ENCODE measurements at places on chromosomes 1 and 21. TPM values are rescaled to one million over a fixed set of nuclear protein-coding genes. Genes with fewer than 3 reads are reported as not detected.

ASCL5 gene
- 0.15 TPM for polyA plus RNA-seq

NEGR1 gene
- polyA plus RNA-seq, result 4.8 TPM

DNA sequence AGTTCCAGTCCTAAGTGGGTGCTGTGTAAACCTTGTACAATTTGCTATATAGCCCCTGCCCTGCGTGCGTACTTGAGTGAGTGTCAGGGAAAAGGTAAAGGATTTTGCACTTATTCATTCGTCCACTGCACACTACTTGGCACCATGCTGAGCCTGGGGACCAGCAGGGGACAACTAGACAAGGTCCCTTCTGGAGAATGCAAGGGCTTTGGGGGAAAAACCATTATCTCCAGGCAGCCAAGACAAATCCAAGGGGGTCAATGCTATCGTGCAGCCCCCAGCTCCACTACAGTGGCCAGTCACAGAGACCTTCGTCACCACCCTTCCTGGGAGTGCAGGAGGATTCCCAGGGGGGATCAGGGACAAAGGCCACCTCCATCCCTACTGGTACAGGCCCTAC is 39.7 kb downstream of the MATN1 start:
- no peak for DNase-seq

OR10K1 gene
- not detected for polyA plus RNA-seq

DNA sequence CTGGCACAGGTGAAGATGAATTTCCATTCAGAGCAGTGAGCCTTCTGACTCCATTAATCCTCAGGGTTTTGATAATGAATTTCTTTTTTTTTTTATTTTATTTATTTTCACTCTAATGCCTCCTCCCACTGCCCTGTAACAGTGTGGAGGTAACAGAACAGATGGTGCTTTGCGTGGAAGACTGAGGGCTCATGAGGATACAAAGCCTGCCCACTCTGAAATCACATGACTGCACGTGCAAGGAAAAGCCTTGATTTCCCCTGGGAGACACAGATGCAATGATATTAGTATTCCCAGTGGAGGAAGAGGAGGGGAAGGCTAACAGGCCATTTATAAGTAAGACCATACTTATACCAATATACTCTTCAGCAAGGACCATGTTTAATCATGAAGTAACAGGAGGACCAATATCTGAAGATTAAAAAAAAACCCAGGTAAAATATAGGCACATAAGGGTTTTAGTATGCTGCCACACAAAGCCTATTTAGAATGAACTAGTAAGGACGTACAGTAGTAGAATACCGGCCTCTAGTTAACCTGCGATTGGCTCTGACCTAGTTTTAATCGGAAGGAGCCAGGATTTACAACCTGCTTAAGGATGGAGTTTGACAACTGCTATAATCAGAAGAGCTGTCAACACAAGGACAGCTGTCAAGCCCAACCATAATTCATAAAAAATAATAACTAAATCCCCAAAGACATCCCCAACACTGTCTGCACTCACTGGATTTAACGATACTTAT is 69.6 kb downstream of the LHX4 start:
- no peak for DNase-seq

DNA sequence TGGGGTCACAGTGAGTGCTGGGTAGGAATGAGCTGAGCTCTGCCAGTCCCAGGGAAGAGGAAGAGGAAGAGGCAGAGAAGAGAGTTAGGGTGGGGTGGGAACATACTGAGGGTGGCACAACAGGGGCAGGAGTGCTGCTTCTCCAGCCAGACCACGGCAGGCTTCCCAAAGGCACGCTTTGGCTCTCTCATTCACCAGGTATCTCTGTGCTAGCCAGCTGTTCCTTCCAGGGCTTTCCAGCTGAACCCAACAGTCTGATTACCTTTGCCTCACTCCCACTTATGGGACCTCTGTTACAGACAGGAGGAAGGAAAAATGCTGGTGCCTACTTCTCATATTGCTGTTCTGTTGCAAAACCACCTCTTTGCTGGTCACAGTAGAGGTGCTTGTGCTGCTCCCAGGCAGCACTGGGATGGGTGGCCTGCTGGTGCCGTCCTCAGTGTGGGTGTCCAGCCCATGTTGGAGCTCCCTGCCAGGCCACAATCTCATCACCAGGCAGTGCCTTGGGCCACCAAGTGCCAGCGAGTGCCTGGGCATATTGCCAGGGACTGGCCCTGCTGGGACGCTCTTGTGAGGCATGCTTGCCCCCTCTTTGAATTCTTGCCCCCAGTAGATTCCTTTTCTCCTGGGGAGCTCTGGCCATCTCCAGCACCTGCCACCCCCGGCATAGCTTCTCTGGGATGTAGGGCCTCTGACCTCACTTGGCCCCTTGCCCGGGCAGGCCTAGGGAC is 2.1 kb downstream of the ADORA1 start:
- DNase-seq, result no peak

GRCh38 chr1:244839656-244840055 is 4.2 kb downstream of the COX20 start:
- no peak for DNase-seq

- DNase-seq, result no peak
Measured at GRCh38 chr1:15428815-15429435, 9.3 kb upstream of the CTRC start.

DNA sequence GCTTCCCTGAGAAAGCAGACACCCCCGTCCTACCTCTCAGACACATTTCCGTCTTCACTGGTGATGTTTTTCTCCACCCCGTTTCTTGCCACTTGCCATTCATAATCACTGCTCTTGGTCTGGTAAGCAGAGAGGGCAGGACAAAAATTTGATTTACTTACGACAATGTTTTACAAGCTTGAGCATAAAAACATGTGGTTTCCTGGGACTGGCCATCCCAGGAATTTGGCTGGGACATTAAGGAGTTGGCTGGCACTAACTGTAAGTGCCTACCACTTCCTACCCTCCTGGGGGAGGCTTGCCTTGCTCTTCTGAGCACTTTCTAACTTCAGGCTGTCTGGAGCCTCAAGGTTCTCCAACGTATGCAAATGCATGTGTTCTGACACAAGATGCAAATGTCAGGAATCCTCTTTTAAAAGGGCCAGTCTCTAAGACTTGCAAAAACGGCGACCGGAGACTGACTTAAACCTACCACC is 24.2 kb downstream of the ZBTB18 start:
- DNase-seq, result no peak

PGBD5 gene
- 7.2 TPM for polyA plus RNA-seq

DNA sequence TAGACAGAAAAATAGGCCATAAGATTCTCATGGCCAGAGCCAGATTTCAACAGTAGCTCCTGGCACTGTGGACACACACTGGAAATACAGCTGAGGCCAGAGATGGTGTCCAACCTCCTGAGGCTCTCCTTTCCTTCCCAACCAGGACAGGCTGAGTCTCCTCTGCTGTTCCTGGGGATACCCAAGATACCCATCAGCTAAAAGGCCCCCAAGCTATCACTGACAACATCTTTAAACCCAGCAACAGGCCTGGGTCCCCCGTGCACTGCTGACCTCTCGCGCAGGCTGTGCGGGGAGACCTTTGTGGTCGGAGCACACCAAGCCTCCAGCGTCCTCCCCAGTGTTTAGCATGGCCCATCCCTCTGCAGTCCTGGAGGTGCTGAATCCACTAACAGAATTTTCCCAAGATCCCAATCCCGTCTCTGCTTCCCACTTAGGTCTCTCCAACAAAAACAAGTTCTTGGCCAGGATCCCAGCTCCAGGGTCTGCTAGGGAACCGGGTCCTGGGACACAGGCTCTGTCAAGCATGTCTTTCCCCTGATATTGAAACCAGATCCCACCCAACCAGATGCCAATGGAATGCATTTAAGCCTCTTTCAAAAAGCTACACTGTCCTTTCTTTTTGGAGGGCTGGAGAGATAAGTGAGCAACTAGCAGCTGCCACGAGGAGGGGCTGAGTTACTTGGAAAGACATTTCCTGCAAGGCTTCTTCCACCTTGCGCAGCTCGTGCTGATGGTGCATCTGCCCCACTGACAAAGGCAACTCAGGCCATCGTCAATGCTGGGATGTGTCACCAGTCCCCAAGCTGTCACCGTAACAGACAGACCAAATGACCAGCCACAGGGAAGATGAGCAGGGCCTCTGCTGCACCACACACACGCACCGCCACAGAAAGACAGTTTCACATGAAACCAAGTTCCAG is 73.2 kb downstream of the BCAR3 start:
- no peak for DNase-seq

GRCh38 chr1:89808441-89809117 is 12.3 kb upstream of the LRRC8D start:
- DNase-seq, result no peak

SYTL1 gene
- 6.7 TPM for polyA plus RNA-seq

DNA sequence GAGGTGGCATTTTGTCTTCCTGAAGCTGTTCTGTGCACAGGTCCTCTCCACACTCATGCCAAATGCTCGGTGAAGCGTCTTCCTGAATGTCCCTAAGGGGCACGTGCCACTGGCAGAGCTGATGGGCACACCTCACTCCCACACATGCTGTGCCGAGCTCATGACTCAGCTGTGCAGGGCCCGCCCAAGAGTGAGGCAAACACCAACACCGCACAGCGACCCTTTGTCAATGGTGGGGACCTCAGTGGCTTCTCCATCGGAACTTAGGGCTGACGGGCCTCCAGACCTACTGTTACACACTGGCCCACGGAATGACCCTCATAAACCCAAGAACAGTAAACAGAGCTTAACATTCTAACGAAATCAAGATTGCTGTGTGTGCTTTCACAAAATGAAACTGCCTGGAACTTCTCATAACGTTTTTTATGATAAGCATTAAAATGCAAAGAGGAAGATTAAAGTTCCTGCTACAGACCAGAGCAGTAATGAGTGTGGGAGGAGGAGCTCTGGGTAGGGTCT is 89.3 kb downstream of the SIM2 start:
- DNase-seq, result no peak

DNA sequence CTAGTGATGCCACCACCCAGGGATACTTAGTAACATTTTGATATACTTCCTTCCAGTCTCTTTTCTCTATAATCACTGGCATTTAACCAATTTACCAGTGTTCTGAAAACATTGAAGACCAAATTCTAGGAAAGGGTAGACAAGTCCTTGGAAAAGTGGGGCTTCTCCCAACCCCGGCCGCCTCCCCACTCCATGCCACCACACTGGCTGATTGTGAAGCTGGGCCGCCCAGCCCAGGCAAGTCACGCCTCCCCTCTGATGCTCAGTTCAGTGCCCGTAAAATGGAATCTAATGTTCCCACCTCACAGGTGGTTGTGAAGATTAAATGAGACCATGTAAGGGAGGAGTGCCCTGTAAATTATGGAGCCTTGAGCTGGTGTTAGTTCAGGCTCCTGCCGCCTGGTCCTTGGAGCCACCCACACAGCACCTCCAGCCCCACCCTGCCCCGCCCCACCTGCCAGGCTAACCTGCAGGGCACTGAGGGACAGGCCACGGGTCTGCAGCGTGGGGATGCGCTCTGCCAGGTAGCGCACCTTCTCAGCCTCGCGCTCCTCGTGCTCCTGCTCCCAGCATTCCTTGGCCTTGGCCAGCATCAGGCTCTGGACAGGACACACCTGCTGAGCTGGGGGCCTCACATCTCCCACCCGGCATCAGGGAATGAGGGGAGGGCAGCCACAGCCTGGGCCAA is 7.3 kb downstream of the TNNI1 start:
- DNase-seq, result no peak

CLSTN1 gene
- polyA plus RNA-seq, result 142 TPM

- no peak for DNase-seq
Measured at GRCh38 chr1:45134461-45134873, 71.9 kb downstream of the ZSWIM5 start.

GRCh38 chr1:24921412-24921811 is 8.7 kb downstream of the RUNX3 start:
- DNase-seq, result no peak

DNA sequence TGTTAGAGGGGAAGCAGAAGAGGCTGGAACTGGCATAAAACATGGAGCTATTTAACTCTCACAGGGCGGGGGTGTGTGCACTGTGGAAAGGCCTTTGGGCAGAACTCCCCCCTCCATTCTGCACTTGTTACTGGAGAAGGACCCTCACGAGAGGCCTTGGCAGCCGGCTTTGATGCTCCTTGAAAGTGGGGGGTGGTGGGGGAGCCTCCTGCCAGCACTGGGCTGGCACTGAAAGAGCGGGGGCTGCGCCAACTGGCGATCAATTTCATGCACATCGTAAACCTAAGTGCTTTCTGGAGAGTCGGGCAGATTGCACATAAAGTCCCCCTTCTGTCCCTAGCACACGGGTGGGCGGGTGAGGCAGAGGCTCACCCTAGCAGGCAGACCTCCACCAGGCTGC is 28.9 kb downstream of the FOXO6 start:
- no peak for DNase-seq

DNA sequence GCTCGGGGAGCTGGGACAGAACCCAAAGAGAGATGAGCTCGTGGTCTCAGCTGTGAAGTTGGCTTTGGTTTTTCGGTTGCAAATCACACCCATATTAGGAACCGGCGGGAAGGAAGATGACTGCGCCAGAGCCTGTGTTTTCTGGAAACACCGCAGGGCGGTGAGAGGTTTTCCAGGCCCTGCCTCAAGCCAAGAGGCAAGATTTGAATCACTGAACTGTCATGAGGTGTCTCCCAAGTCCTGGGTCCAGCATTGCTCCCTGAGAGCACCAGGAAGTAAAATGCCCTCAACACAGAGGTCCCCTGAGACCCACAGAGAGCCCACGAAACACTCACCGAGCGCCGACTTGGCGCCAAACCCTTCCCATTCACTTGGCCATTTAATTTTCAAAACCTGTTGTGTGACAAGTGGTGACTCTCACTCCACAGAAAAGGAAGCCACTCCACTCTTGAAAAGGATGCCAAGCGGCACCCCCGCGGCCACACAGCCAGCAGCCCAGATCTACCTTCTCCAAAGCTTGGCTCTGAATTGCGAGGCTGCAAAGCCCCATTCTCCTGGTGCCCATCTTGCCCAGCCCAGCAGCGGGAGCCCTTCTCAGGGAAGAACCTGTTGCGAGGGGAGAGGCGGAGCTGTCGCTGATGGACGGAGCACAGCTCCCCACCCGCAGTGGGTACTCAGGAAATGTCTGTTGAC is 99.0 kb upstream of the RUNX3 start:
- no peak for DNase-seq

SELE gene
- 0.87 TPM for polyA plus RNA-seq

DNA sequence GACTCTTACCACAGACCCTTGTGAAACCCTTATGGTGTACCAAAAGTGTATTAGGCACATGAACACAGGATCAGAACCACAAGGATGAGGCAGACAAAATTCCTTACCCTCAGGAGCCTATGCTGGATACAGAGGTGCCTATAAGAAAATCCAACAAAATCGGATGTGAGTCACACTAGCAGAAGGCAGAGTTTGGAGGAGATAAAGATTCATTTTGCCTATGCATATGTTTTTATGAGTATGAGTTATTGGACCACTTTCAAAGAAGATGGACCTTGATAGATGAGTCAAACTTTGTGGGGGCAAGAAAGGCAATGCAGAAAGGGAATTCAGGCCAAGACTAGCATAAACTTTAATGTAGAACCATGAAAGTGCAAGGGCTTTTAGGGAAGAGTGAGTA is 17.0 kb downstream of the CAMK1G start:
- DNase-seq, result no peak
